Activated CD8-positive, alpha-beta memory T cell treated with anti-CD3 and anti-CD28 coated beads for 1 hour (primary cell): ENCODE measurements at places on chromosomes 11 and 22.

- DNase-seq = no peak
Observed at GRCh38 chr22:49627217-49628181, 200.2 kb downstream of the BRD1 start.

DNA sequence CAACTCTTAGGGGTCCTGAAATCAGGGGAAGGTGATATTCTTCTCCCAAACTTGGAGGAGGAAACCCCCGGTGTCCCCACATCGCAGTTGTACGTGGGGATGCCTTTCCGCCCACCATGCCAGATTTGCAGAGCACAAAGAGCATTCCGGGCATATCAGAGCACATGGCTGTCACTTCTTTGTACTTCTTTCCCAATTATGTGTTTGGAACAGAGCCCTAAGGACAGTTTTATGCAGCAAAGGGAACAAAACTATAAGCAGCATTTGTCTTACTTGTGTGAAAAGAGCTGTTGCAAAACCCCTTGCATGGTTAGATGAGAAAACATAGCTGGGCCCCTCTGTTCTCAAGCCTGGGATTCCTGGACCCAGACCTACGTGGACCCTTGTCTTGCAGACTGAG lies 41.2 kb downstream of the NTM start:
- DNase-seq = no peak

GRCh38 chr11:73306069-73306841 lies 1.8 kb upstream of the ARHGEF17 start:
- no peak for DNase-seq

GRCh38 chr11:131544591-131544990 lies 174.2 kb downstream of the NTM start:
- no peak for DNase-seq

- DNase-seq = no peak
Observed at GRCh38 chr11:95414217-95414616, 183.2 kb upstream of the SESN3 start.

DNA sequence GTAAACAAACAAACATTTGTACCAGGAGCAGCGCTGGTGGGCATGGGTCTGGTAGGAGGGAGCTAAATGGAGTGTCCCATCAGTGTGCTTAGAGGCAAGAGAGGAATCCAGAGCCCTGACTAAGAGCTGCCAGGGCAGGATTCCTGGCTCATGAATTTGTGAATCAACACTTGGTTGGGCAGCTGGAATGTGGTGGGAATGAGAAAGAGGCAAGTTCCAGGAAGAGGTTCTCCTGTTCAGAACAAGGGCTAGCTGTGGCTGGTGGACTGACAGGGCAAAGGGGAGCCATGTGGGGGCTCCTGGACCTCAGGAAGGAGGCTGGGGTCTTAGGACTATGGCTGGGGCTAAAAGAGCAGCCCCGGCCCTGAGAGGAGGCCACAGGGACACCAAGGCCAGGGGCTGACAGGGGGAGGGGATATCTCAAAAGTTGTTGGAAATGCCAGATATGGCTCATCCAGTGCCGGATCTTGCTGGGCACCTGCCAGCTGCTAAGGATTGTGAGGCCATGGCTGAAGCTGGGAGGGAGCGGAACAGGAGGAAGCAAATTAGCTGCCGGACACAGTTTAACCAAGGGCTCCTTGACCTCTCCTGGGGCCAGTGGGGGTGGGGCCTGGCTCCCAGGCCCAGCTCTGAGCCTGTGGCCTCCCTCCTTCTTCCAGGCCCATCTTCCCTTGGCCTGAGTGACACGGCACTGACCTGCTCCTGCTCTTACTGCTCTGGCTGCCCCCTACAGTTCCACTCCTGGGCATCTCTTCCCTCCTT lies 14.6 kb upstream of the P2RY6 start:
- DNase-seq = no peak

- no peak for DNase-seq
Observed at GRCh38 chr11:18065572-18065971, 19.5 kb upstream of the TPH1 start.
